ENCODE measurements at places on chromosomes 2 and 18. TPM values are rescaled to one million over a fixed set of nuclear protein-coding genes. Genes with fewer than 3 reads are reported as not detected.

Gene ADAM23
- total RNA-seq = 11.6 TPM

Gene BMP10
- 0.44 TPM for total RNA-seq

Gene IGFBP5
- 541 TPM for total RNA-seq

Gene MYO7B
- total RNA-seq = 0.43 TPM

Gene FRZB
- total RNA-seq = 0.14 TPM

Gene TXNDC2
- total RNA-seq = 0.22 TPM
